ENCODE measurements at places on chromosomes 13 and 19. TPM values are rescaled to one million over a fixed set of nuclear protein-coding genes. Genes with fewer than 3 reads are reported as not detected.
A peak's percentile ranks its signal among the peaks of the same experiment; 100 is the strongest.

DNA sequence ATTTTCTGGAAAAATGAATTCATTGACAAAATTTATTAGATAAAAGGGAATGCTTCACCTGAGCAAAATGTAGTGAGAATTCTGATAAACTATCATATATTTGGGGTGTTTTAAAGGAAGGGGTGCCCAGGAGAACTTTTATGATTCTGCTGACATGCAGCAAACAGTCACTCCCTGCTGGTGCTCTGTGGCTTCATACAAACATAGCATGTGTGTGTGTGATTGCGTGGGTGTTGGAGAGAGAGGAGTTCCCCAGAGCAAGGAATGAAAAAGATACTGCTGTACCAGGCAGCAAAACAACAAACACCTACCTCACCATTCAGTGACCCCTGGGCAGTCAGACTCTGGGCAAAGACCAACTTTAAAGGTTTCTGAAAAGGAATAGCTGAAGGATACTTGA, 546.7 kb downstream of the RFC3 start:
- no peaks in the 10 kb centered on the region for H3K36me3 ChIP-seq
- no peak for DNase-seq
- no peaks in the 10 kb centered on the region for H3K27me3 ChIP-seq
- no peaks in the 10 kb centered on the region for H3K4me1 ChIP-seq
- H3K4me3 ChIP-seq = no peak overlapping the region

DNA sequence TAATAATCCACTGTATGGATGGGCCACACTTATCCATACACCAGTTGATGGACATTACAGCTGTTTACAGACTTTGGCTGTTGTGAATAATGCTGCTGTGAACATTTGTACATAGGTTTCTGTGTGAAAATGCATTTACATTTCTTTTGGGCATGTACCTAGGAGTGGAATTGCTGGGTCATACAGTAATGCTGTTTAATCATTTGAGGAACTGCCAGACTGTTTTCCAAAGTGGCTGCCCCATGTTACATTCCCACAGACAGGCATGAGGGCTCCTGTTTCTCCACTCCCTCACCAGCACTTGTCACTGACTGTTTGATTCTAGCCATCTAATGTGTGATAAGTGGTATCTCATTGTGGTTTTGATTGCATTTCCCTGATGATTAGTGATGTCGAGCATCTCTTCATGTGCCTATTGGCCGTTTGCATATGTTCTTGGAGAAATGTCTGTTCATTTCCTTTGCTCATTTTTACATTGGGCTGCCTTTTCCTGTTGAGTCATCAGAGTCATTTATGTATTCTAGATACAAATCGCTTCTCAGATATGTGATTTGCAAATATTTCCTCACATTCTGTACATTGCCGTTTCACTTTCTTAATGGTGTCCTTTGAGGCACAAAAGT, 12.8 kb downstream of the TMEM255B start:
- H3K4me3 ChIP-seq = no peak overlapping the region
- peaks cover 3% of the 10 kb centered on the region for H3K27me3 ChIP-seq
- no peaks in the 10 kb centered on the region for H3K4me1 ChIP-seq
- no peaks in the 10 kb centered on the region for H3K36me3 ChIP-seq
- DNase-seq = no peak

GRCh38 chr19:16940626-16941025, 51.8 kb downstream of the F2RL3 start:
- H3K4me1 ChIP-seq = no peaks in the 10 kb centered on the region
- no peak overlapping the region for H3K4me3 ChIP-seq
- DNase-seq = no peak
- no peaks in the 10 kb centered on the region for H3K36me3 ChIP-seq

- peak; percentile 20 for DNase-seq
- peak overlapping the region; percentile 0 for H3K27ac ChIP-seq
- H3K36me3 ChIP-seq = no peaks in the 10 kb centered on the region
- H3K4me3 ChIP-seq = no peak overlapping the region
Observed at GRCh38 chr13:44125943-44126469, 246.3 kb downstream of the LACC1 start.

GRCh38 chr19:43315851-43316250, 37.6 kb upstream of the CD177 start:
- DNase-seq = no peak
- H3K4me3 ChIP-seq = no peak overlapping the region
- H3K27ac ChIP-seq = no peak overlapping the region
- no peaks in the 10 kb centered on the region for H3K36me3 ChIP-seq
- no peaks in the 10 kb centered on the region for H3K27me3 ChIP-seq

DNA sequence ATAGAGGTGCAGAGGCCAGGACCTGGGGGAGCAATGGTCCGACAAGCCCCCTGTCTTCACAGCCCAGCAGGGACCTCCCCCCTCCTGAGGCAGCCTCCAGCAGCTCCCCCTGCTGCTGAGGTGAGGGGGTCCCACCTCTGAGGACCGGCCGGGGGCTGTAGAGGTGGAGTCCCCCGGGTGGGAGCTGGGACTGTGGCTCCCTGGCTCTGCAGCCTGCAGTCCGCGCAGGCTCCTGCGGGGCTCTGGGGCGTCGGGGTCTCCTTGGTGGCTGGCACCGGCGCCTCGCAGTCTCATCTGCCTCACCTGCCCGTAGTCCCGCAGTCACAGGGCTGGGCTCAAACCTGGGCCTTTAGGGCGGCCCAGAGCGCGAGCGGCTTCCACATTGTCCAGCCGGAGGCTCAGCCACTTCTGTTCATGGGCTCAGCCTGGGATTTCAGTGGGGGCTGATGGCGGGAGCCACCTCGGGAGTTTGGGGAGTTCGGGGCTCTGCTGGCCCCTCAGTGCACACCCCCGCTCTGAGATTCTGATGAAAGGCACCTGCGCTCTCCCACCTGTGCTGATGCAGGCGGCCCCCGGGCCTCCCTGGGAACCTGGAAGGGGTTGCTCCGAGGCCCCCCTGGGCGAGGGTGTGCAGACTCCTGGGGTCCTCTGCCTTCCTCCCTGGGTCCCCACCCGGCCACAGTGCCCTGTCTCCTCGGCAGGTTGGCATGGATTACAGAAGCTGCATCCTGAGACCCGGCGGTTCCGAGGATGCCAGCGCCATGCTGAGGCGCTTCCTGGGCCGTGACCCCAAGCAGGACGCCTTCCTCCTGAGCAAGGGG, 7.0 kb upstream of the ZNF554 start:
- peaks cover 6% of the 10 kb centered on the region for H3K36me3 ChIP-seq
- H3K27me3 ChIP-seq = no peaks in the 10 kb centered on the region
- H3K27ac ChIP-seq = no peak overlapping the region

DNA sequence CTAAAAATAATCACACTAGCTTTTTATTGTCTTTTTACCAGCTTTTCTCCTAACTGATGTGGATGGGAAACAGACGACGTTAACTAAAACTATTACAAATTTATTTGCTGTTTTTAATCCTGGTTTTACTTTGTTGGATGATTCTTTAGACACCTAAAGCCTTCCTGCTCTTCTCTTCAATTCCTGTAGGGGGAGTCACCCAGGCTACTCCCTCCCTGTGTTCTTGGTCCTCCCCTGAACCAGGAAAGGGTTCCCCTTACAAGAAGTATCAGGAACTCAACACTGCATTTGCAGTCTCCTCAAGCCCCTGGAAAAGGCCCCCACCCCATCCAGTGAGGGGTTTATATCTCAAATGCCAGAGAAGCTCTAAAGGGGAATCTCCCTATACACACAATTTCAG, 206.1 kb downstream of the SUCLA2 start:
- H3K4me1 ChIP-seq = no peaks in the 10 kb centered on the region
- H3K27me3 ChIP-seq = no peaks in the 10 kb centered on the region
- H3K36me3 ChIP-seq = no peaks in the 10 kb centered on the region
- H3K27ac ChIP-seq = no peak overlapping the region

- H3K4me3 ChIP-seq = no peak overlapping the region
- DNase-seq = no peak
- H3K4me1 ChIP-seq = no peaks in the 10 kb centered on the region
- H3K36me3 ChIP-seq = peaks cover 2% of the 10 kb centered on the region
Observed at GRCh38 chr19:41910992-41911888, 17.0 kb downstream of the ERFL start.

GRCh38 chr19:39679791-39680168, 24.1 kb downstream of the LGALS16 start:
- H3K4me3 ChIP-seq = no peak overlapping the region
- peaks cover 8% of the 10 kb centered on the region for H3K4me1 ChIP-seq
- H3K27me3 ChIP-seq = no peaks in the 10 kb centered on the region
- H3K27ac ChIP-seq = no peak overlapping the region
- H3K36me3 ChIP-seq = no peaks in the 10 kb centered on the region

DNA sequence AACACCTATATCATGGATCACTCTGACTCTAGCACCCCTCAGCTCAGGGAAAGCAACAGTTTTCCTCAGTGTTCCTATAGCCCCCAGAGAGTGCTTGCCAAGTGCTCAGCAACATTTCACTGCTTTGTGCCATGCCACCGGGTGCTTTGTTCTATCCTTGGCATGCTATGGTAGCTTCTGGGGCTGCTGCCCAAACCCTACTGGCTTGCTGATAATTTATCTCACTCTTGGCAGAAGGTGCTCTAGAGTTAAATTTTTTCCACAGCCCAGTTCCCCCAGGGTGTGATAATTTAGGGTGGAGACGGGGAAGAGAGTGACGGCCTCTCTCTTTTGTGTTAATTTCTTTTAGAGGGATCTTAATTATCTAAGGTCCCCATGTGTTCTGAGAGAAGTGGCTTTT, 12.6 kb upstream of the CSNK1A1L start:
- H3K27ac ChIP-seq = no peak overlapping the region
- no peak overlapping the region for H3K4me3 ChIP-seq
- DNase-seq = no peak
- H3K4me1 ChIP-seq = no peaks in the 10 kb centered on the region
- no peaks in the 10 kb centered on the region for H3K36me3 ChIP-seq
- H3K27me3 ChIP-seq = no peaks in the 10 kb centered on the region

DNA sequence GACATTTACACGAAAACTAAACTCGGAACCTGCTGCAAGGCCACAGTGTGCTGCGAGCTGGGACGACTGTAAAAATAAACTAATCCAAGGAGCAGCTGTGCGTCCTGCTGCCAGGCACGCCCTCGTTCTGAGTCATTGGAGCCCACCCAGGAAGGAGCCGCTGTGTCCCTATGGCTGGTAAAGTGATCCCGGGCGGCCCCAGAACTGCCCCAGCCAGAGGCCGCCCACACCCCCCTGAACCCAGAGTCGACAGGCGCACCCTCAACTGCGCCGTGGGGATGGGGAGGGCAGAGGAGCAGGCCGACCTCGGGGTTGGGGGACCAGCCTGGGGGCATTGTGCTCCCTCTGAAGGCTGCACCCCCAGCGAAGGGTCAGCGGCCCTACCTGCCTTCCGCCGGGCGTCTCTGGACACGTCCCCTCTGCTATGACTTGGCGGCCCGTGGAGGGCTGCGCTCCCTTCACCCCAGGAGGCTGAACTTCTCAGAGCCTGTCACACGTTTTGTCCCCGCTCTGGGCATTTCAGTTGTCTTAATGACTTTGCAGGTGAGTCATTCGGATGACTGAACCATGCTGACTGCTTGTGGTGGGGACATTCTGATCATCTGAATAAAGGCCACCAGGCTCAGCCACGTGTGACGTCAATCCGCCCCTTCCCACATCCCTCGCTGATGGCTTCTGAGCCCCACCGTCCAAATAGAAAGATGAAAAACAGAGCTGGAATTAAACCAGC, 42.7 kb downstream of the ADPRHL1 start:
- H3K36me3 ChIP-seq = no peaks in the 10 kb centered on the region
- H3K4me3 ChIP-seq = no peak overlapping the region
- no peaks in the 10 kb centered on the region for H3K27me3 ChIP-seq

- peak; percentile 98 for DNase-seq
- H3K36me3 ChIP-seq = no peaks in the 10 kb centered on the region
- H3K4me3 ChIP-seq = peak overlapping the region; percentile 72
- peaks cover 7% of the 10 kb centered on the region for H3K4me1 ChIP-seq
Observed at GRCh38 chr19:15836330-15837220, 21.1 kb upstream of the OR10H1 start.

GRCh38 chr19:40466985-40467734, at the start of gene SPTBN4:
Gene SPTBN4 (plus strand): TSS chr19:40467001. CDS start chr19:40472622, 5,621 bp downstream.
- H3K27me3 ChIP-seq = no peaks in the 10 kb centered on the region
- peak within 1 kb of the TSS; percentile 69 for H3K4me3 ChIP-seq
- peak within 1 kb of the TSS; percentile 81 for H3K27ac ChIP-seq
- H3K36me3 ChIP-seq = no peaks in the 10 kb centered on the region
- no peak for DNase-seq

GRCh38 chr13:26555413-26555812, 2.1 kb upstream of the WASF3 start:
- no peak overlapping the region for H3K27ac ChIP-seq
- no peak for DNase-seq
- no peaks in the 10 kb centered on the region for H3K36me3 ChIP-seq
- H3K4me1 ChIP-seq = no peaks in the 10 kb centered on the region

- H3K4me3 ChIP-seq = no peak overlapping the region
- H3K27me3 ChIP-seq = no peaks in the 10 kb centered on the region
- H3K27ac ChIP-seq = no peak overlapping the region
- no peaks in the 10 kb centered on the region for H3K4me1 ChIP-seq
- no peaks in the 10 kb centered on the region for H3K36me3 ChIP-seq
Observed at GRCh38 chr13:83895994-83896580, 13.8 kb upstream of the SLITRK1 start.

DNA sequence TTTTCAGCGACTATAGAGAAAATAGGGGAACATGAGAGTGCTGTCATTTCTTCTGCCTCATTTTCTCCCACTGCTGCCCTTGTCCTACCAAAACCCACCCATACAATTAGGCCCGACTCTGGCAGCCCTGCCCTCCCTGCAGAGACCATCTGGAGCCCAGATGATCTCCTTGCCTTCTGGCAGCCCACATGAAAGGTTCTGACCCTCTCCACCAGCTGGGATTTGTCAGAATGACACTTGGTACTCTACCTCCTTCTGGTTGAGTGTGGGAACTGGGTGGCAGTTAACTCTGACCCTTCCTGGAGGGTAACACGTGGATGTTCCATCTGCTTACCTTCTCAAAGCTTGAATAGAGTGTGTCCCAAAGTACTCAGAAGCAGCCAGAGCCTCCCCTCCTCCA, 21.0 kb upstream of the SIAH3 start:
- no peak overlapping the region for H3K27ac ChIP-seq
- H3K4me3 ChIP-seq = no peak overlapping the region
- DNase-seq = no peak
- H3K4me1 ChIP-seq = no peaks in the 10 kb centered on the region
- H3K36me3 ChIP-seq = no peaks in the 10 kb centered on the region

- H3K4me3 ChIP-seq = no peak overlapping the region
- H3K27me3 ChIP-seq = no peaks in the 10 kb centered on the region
- H3K36me3 ChIP-seq = no peaks in the 10 kb centered on the region
- no peak for DNase-seq
- H3K27ac ChIP-seq = peak overlapping the region; percentile 79
Observed at GRCh38 chr19:18760440-18761383, 30.4 kb downstream of the COMP start.

ZNF738 gene
- total RNA-seq = 6.3 TPM

MCEMP1 gene
- total RNA-seq = 0.28 TPM

TNNT1 gene
- 8.5 TPM for total RNA-seq

METTL21C gene
- not detected for total RNA-seq

SHANK1 gene
- 0.91 TPM for total RNA-seq

RASL11A gene
- total RNA-seq = 31.5 TPM

CRX gene
- total RNA-seq = 0.34 TPM

SBSN gene
- total RNA-seq = 0.32 TPM

NECTIN2 gene
- 223 TPM for total RNA-seq

FPR1 gene
- total RNA-seq = 0.77 TPM

CCDC159 gene
- total RNA-seq = 52.4 TPM
